ENCODE measurements at places on chromosomes 7 and 10.

DNA sequence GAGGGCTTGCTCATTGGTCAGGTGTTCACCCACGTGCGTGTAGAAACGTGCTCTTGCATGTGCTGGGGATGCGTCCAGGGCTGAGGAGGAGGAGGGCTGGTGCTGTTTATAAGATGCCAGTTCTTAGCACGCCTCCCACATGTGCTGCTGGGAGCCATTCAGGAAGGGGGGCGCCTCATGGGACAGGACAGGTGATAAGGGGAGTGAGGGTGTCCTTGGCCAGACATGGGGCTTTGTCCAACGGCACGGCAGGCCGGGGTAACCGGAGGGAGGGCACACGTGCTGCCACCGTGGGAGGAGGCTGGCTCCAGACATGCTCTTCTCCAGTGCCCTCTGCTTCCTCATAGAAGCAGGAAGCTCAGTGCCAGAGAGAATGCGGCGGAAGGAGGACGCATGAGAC lies 150.0 kb downstream of the ZMYND11 start:
- DNase-seq = no peak

- no peak for DNase-seq
Measured at GRCh38 chr7:141410353-141411000, 140.7 kb upstream of the AGK start.

- peak; percentile 66 for DNase-seq
Measured at GRCh38 chr10:74586088-74586585, 240.3 kb upstream of the KAT6B start.

- no peak for DNase-seq
Measured at GRCh38 chr10:86449926-86450558, 71.5 kb downstream of the WAPL start.

- DNase-seq = no peak
Measured at GRCh38 chr10:100677290-100677945, 68.0 kb upstream of the PAX2 start.

- no peak for DNase-seq
Measured at GRCh38 chr7:69800495-69800894, 202.2 kb downstream of the AUTS2 start.

DNA sequence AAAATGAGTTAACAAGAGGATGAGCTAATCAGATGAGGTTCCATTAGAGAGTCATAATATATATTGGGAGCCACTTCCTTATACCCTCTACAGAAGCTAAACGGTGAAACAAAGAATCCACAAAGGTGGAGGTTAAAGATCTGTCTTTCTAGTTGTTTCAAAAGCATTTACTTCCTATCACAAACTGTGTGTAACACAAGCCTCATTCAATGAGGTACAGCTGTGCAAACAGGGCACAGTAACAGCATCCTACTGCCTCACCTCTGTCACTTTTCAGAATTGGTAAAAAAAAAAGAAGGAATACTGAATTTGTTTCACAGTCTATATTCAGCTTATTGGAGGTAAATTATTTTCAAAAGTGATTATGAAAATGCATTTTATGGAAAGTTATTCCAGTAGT lies 128.7 kb downstream of the AGMO start:
- no peak for DNase-seq

- no peak for DNase-seq
Measured at GRCh38 chr7:74388880-74389415, 64.8 kb upstream of the GTF2IRD1 start.

Data from CD4-positive, alpha-beta T cell treated with Interleukin-2 at 100 ng/mL for 4 hours (primary cell).